NCI-H526 treated with DMSO at 0.1 percent for 48 hours (cell line): ENCODE measurements at places on chromosomes 7 and 10.

GRCh38 chr10:80500572-80501380 is 36.9 kb upstream of the SH2D4B start:
- DNase-seq = no peak

DNA sequence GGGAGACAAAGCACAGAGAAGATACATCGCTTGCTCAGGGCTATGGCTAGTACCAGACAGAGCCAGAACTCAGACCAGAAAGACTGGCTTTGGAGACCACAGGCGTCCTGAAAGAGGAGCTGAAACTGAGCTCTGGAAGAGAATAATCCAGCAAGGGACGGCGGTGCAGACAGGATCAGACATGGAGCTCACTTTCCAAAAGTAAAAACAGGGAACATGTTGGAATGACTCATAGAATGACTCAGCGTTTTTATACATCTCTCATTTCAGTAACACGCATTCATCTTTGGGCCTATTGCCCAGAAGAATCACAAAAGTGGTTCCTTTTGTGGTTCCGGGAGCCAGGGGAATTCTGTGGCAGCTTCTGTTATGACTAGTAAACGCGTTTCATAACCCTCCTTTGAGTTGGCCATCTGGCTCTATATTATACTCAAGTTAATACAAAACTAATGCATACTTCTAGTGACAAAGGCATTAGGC is 37.2 kb downstream of the PLEKHS1 start:
- no peak for DNase-seq

DNA sequence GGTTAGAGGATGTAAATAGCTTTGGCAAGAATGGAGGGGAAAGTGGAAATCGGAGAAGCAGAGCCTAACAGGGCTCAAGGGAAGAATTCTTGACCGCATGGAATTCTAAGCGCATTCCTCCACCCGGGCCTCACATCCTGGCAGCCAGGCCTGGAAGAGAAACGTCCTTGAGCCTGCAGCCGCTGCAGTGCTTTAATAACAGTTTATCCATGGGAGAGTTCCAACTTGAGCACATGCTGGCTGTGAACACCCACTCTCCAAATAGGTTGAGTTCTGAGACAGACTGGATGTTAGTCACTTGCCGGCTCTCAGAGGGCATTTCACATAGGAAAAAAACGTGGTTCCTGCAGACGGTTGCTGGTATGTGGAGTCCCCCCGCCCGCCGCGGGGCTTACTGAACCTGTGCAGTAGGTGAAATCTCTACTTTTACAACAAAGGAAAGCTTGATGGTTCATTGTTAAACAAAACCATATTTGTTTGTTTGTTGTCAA is 61.4 kb upstream of the STEAP1B start:
- DNase-seq = no peak

DNA sequence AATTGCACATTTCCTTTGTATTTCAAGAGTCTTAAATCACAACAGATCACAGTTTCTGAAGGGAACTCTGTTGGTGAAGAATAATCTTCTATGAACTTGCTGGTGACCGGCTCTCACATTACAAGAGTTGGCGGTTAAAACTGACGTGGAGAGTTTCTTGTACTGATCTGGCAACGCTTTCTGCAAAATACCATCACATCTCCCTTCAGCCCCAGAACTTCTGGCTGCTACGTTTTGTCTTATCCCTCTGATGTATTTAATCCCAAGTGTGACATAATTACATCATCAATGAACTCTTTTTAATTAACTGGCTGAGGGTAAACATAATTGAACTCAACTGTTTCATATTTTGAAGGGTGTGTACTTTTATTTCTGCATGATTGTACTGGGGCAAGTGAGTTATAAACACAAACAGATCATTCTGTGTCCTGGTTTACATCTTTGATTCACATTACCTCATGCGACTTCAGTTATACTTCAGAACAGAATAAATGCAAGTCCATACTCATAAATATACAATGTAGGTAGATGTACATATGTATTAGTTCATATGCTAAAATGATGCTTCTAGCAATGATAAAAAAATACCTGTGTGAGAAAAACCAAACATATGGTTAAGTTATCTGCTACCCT is 105.1 kb upstream of the NPVF start:
- DNase-seq = no peak

- DNase-seq = no peak
Measured at GRCh38 chr7:1609023-1609422, 39.2 kb upstream of the PSMG3 start.

DNA sequence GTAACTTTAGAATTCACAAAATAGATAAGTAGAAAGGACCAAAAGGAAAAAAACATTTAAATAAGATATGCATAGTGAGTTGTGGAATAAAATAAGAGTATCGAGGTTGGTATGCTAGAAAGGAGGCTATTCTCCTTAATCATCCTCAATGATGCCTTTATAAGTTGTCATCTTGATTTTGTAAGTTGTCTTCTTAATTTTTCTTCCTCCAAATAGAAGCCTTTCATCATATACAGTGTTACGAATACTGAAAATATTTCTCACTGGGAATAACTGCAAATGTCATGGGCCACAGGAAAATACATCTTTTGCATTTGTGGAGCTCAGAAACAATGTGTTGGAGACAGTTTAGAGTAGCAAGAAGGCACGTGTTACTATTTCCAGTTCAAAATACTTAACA is 31.5 kb upstream of the PRTFDC1 start:
- DNase-seq = no peak

DNA sequence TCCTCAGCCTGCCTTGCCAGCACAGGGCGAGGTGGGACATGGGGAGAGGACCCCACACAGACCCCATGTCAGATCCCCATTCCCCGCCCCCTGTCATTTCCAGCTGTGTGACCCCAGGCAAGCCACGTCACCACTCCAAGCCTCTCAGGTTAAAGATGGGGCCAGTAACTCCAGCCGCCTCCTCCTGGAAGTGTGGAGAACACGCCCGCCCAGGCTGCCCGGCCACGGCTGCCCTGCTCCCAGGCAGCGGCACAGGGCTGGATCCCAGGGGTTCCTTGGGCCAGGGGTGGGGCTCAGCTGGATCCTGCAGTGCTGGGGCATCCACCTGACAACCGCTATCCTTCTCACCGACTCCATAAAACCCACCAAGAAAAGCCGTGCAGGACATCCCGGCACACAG is 86.1 kb downstream of the PDGFA start:
- no peak for DNase-seq

GRCh38 chr7:91083855-91084644 is 180.2 kb upstream of the FZD1 start:
- DNase-seq = no peak

DNA sequence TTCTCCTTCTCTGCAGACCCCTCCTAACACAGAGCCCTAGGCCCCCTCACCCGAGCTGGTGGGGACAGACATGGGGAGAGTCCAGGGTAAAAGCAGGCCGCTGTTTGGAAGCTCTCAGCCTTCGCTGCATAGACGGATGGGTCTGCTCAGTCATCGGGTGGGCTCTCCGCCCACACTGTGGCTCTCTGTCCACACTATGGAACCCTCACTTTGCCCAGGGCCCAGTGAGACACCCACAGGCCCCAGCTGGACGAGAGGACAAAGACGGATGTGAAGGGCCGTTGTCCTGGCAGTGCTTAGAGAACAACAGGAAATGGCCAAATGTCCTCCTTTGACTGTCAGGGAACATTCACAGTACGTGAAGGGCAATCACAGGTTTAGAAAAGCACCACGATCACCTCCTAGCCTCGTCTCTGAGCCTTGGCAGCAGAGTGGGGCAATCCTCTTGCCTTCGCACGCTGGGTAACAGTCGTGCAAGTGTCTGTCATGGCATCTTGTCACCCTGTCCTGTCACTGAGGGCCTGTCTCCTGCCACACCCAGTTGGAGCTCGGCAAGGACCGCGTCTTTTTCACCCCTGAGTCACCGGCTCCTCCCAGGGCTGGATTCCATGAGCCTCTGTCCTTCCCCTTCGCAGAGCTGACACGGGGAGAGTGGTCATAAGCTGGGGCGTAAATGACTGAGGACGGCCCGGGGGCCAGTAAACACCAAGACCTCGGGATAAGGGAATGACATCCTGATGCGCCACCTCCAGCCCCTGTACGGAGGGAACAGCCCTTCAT is 80.6 kb downstream of the PRKAG2 start:
- DNase-seq = no peak

- no peak for DNase-seq
Measured at GRCh38 chr7:122913608-122914007, 27.3 kb upstream of the CADPS2 start.

DNA sequence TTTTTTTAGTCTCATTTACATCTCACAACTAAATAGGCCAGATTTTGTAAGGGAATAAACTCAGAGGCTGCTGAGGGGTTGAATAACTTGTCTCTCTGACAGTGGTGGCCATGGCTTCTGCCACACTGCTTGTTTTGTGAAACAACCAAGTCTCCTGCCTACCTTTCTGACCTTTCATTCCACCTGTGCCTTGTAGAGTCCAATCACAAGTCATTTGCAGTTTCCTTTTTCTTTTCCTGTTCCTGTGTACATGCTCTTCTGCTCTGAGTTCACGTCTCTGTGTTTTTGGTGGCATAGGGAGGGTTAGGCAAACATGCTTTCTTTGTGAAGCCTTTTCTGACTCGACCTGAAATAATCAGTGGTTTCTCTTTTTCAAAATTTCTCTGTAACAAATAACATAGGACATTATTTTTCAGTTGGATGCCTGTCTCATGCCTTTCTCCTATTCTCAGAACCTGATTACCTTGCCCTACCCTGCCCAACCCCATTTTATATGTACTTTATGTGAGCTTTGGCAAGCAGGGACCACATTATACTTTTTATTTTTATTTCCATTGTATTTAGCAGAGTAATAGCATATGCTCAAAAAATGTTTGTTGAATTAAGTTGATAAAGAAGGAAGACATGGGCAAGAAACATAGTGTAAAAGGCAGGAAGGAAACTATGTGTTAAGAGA is 81.7 kb downstream of the HDAC9 start:
- DNase-seq = no peak

- DNase-seq = no peak
Measured at GRCh38 chr10:36277459-36277858, 635.4 kb upstream of the FZD8 start.

DNA sequence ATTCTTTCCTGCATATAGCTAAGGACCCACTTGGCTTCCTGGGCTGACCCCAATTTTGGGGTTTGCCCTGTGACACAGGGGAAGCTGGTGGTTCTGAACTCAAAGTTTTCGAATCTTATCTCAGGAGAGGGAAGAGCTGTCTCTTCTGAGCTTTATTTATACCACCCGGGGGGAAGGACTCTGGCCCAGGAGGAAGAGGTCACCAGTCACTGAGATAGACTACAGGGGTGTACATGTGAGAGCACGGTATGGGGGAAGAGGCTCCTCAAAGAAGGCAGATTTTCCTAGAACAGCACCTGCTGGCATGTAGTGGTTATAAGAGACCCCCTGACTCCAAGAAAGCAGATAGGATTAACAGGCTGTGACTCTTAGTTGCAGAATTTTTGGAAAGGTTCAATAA is 101.8 kb upstream of the ELMO1 start:
- no peak for DNase-seq

DNA sequence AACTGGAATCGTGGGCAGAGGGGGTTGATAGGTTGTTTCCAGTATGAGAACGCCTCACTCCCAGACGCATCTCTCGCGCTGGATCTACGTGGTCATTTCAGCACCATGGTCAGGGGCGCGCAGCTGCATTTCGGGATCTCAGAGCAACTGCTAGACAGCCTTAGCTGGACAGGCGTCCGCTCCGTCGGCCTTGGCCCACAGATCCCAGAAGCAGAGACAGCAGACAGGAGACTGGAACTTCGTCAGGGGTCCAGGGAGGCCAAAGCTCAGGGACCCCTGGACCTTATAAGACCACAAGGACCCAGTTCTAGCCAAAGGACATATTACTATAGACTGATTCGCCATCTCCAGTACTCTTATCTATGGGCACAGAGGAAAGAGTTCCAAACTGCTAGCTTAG is 5.3 kb downstream of the NEUROG3 start:
- DNase-seq = no peak

- no peak for DNase-seq
Measured at GRCh38 chr10:101329341-101330032, 24.5 kb upstream of the BTRC start.

- no peak for DNase-seq
Measured at GRCh38 chr7:18997477-18998150, 119.8 kb downstream of the TWIST1 start.
